ENCODE measurements at places on chromosomes 2 and 18.

- no peak for DNase-seq
Measured at GRCh38 chr2:6965071-6965795, 48.0 kb downstream of the RNF144A start.

DNA sequence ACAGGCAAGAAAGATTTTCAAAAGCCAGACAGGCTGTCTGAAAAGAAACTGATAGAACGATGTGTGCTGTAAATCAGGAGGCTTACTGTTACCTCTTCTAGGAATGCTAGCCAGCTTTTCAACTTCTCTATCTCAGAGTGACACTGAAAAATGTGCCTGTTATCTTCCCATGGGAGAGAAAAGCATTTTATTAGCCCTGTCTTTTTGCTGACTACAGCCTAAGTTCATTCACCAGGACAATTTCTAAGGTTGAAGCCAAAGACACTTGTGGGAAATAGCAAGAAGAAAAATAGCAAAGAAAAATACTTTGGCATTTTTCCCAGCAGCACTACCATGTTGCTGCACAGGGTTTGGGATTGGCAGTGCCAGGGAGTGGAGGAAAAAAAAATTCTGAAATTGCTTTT lies 34.0 kb downstream of the ABCB11 start:
- DNase-seq = no peak

- DNase-seq = no peak
Measured at GRCh38 chr18:74550886-74551285, 16.6 kb downstream of the CNDP1 start.

DNA sequence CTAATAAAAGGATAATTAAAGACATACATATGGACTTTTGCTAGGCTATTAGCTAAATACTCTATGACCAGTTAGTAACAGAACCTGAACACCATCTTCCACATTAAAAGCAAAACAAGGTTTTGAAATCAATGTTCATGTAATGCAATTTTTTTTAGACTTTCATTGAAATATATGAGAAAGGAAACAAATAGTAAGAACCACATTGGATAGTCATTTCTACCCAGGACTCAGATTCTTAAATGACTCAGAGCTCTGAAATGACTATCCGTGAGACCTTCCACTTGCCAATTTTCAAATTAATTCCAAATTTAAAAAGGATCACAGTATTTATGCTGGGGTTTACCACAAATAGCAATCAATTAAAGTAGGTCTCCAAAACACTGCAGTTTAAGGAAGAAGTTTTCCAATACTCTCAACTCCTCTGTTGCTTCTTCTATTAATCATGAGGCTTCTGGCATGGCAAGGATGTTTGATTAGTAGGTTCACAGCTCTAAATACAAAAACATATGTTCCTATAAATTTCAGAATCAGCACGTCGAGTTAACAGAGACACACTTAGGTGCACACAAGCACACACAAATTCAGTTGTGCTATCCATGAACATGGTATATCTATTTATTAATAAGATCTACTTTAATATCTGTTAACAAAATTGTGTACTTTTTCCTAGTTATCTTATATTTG lies 841.0 kb downstream of the RNF144A start:
- DNase-seq = no peak

DNA sequence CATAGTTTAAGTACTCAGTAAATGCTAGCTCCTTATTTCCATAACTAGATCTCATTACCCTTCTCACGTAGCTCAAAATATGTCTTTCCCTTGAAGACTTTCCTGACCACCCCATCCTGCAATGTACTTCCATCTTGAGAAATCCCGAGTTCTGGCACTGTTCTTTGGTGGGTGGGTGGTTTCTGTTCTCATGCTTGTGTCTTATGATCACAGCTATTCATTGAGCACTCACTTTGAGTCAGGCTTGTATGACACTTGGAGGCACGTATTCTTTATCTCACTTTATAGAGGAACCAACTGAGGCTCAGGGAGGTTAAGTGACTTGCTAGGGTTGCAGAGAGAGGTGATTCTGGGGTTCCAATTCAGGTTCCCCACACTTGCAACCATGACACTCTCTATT lies 9.0 kb upstream of the CLIP4 start:
- DNase-seq = no peak

DNA sequence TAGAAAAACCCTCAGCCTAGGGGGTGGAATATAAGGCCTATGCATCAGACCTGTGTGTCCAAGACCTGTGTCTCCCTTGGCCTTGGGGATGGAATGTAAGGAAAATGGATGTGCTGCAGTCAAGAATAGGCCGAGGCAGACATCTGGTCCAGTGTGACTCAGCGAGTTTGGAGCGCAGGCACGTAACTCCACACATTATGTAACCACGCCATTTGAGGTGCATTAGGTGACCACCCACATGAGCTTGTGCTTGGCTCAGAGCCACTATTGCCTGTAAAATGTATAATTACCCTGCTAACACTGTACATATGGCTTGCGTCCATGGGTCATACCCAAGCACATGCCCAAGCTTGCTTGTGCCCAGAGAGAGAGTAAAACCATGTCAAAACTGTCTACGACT lies 580.9 kb upstream of the HNMT start:
- DNase-seq = no peak

DNA sequence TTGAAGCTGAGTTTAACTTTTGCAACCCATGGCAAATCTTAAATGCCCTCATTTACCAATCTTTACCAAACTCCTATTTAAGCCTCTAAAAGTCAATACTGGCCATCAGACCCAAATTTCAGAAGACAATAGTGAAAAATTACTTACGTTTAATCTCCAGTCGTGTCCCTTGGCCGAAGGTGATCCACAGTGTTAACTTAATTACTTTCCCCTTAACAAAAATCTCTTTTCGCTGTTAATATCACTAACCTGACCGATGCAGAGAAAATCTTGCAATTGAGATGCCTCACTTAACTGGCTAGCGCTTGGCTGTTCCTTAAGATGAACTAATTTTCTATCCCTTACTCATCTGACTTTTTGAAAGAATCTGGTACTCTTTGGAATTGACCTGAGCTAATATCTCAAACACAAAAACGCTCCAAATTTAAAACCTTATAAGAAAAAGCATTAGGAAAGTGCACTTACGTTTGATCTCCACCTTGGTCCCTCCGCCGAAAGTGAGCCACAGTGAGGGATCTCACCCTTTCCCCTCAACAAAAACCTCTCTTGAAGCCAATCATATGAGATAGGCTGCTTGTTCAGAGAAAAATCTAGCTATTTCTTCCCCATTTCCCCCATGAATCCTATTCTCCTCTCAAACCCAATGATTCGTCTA lies 169.1 kb downstream of the RPIA start:
- no peak for DNase-seq

- no peak for DNase-seq
Measured at GRCh38 chr2:15506229-15506819, 54.8 kb downstream of the NBAS start.

DNA sequence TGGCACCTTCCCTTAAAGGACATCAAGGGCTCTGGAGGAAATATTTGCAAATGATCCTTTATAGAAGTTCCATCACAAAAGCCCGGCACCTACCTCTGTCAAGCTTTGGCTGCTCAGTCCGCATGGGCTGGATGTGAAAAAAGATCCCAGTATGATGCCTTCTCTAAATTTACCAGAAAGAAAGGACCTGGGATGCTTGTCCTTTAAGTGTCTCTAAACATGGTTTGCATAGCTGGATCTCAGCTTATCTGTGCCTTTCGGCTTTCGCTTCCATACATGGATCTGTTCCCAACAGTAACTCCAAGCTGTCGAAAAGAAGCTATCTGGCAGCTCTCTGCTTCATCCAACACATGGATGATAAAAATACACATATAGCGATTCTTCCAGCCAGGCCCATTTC lies 60.4 kb upstream of the SLC8A1 start:
- no peak for DNase-seq

All from DMS79 treated with DMSO at 0.1 percent for 48 hours (cell line).